ENCODE measurements at places on chromosomes 5 and 9.

DNA sequence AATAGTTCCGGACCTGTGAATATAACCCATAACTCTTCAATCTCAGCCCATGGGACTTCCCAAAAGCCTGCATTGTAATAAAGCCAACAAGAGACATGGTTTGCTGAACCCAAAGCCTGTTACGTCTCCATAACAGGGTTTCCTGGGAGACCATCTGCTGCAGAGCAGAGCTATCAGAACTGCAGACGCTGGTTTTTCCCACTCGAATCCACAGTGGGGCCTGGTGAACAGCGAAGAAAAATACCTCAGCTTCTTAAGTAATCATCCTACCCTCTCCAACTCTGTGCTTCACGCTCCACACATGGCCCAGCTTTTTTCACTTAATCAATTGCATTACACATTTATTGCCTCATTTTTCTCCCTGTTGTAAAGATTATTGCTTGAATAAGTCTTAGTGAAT, 409.5 kb upstream of the GRIA1 start:
- no peak for DNase-seq

DNA sequence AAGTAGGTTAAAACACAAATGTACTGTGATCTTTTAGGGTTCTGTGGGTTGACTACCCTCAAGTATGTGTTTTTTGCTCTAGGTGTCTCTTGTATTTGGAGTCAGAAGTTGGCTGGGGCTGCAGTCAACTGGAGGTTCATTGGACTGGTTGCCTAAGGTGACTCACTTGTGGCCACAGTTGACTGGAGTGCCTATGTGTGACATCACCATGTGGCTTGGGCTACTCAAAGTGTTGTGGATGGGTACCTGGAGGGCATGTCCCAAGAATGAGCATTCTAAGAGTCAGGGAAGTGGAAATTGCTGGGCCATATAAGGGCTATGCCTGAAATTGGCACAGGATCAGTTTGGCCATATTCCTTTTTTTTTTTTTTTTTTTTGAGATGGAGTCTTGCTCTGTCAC, 27.4 kb downstream of the SNX30 start:
- DNase-seq, result no peak

DNA sequence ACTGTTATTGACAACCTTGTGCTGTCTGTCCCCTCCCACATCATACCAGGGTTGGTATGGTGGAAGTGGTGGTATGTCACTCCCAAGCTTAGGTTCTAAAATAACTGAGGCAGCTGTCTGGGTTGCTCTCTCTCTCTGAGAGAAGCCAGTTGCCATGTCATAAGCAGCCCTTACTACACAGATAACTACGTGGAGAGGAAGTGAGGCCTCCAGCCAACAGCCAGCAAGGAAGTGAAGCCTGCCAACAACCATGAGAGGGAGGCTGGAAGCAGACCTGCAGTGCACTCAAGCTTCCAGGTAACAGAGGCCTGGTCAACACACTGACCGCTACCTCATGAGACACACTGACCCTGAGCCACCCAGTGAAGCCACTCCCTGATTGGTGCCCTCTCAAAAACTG, 18.6 kb downstream of the CTNNAL1 start:
- DNase-seq, result no peak

- no peak for DNase-seq
Measured at GRCh38 chr5:37054391-37054790, 177.8 kb downstream of the NIPBL start.

DNA sequence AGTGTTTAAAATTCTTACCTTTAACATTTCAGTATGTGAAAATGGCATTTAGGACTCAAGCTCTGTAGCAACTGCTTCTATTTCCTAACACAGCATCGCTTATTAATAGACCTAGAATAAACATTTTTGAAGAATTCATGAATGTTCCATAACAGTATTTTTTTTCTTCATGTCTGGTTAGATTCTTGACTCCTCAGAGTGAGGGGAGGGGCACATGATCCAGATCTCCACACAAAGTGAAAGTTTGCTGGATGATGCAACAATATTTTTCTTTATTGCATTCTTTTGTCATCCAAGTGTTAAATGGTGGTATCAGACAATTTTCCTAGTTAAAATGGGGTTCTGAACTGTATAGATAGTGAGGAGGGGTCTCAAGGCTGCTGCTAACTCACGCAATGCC, 130.8 kb upstream of the MAN2A1 start:
- DNase-seq, result no peak

DNA sequence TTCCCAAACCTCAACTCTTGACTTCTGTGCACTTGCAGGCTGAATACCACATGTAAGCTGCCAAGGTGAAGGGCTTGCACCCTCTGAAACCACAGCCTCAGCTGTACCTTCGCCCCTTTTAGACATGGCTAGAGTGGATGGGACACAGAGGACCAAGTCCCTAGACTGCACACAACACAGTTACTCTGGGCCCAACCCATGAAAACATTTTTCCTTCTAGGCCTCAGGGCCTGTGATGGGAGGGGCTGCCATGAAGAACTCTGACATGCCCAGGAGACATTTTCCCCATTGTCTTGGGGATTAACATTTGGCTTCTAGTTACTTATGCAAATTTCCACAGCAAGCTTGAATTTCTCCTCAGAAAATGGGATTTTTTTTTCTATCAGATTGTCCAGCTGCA, 331.0 kb upstream of the RGMB start:
- DNase-seq, result no peak

- DNase-seq, result peak; percentile 71
Measured at GRCh38 chr9:119370816-119371215, 1.6 kb upstream of the BRINP1 start.

DNA sequence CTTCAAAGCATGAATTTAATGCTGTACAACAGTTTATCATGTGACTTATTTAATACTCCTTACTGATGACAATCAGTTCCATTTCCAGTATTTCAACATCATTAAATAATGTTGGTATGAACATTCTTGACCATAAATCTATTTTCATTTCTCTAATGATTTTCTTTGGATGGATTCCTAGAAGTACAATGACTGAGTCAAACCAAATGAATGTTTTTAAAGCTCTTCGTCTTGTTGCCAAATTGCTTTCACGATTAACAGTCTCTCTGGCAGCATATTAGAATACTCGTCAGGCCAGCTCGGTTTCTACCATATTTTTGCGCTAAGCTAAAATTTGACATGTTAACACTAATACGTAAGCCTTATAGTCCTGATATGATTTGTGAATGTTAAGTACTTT, 197.0 kb downstream of the TRPM3 start:
- peak; percentile 38 for DNase-seq

- no peak for DNase-seq
Measured at GRCh38 chr5:115531787-115532367, 12.7 kb downstream of the FEM1C start.

GRCh38 chr5:154202379-154203260, 12.1 kb downstream of the GALNT10 start:
- no peak for DNase-seq

DNA sequence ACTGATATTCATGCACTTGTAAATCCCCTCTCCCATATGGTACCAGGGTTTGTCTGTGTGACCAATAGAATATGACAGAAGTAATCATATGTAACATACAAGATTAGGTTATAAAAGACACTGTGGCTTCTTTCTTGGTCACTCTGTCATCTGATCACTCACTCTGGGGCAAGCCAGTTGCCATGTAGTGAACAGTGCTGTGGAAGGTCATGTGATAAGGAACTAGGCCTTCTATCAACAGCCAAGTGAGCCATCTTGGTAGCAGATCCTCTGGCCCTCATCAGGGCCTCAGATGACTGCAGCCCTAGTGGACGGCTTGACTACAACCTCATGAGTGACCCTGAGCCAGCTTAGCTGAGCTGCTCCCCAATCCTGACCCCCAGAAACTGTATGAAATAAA, 30.0 kb upstream of the MATR3 start:
- DNase-seq, result no peak

- no peak for DNase-seq
Measured at GRCh38 chr5:56003679-56004078, 8.9 kb upstream of the IL6ST start.

- DNase-seq, result no peak
Measured at GRCh38 chr5:174750711-174751110, 26.3 kb downstream of the MSX2 start.

GRCh38 chr9:38117651-38118050, 48.6 kb upstream of the SHB start:
- DNase-seq, result no peak

DNA sequence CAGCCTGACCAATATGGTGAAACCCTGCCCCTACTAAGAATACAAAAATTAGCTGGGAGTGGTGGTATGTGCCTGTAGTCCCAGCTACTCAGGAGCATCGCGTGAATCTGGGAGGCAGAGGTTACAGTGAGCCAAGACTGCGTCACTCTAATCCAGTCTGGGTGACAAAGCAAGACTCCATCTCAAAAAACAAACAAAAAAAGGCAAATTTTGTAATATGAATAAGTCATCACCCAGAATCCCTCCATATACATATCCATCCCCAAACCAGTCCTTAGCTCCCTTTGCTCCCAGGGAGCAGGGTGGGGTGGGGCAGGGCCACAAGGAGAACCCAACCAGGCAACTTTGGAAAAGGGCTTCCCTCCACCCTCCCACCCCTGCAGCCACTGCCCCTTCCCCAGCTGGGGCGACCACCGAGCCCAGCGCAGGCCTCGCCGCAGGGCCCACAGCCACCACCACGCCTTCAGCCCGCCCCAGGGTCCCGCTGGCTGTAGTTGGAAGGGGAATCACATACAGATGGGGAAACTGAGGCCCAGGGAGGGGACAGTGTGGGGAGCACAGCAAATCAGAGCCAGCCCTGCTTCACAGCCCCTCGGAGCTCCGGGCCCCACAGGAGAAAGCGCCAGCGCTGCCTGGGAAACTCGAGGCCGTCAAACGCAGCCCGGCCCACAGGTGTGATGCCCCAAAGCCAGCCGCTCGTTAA, 7.8 kb downstream of the NOTCH1 start:
- no peak for DNase-seq

DNA sequence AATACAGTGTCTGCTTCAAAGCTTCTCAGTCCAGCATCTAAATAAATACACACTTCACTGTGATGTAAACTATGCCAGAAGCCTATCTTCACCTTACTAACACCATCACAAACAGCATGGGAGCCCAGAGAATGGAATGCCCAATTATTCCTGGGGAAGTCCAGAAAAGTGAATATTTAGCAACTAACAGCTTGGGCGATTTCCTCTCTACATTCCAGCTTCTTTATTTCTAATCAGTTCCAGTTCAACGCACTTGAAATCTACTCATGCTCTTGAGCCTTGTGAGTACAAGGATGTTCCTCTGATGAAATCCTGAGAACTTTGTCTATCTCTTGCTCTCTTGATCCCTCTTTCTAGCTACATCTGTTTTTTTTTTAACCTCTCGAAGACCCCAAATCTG, 100.4 kb upstream of the C9orf72 start:
- DNase-seq, result peak; percentile 35

DNA sequence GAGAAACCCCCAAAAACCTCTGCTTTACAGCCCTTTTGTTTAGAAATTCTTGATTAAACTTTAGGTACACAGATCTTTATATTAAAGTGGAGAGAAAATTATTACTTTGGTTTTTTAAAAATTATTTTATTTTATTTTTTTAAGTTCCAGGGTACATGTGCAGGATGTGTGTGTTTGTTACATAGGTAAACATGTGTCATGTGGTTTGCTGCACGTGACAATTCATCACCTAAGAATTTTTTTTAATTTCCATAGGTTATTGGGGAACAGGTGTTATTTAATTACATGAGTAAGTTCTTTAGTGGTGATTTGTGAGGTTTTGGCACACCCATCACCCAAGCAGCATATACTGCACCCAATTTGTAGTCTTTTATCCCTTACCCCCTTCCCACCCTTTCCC, 581.7 kb downstream of the CSNK1G3 start:
- no peak for DNase-seq

GRCh38 chr5:140293091-140293848, 9.6 kb downstream of the PFDN1 start:
- no peak for DNase-seq
